ENCODE measurements at places on chromosomes 3 and 15.
A peak's percentile ranks its signal among the peaks of the same experiment; 100 is the strongest.

DNA sequence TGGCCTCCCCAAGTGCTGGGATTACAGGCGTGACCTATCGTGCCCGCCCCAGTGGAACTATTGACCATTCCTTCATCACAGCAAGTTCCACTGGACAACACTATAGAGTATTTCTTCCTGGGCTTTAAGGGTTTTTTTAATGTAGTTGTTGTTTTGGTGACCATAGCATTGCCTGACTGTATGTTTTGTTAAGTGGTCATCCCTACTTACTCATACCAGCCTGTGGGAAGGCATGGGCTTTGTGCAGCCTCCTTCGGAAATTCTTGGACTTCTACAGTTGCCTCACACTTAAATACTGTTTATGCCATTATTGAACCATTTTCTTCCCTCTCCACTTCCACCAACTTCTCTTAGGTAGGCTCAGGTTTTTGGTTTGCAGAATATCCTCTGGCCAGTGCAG is 19.9 kb upstream of the ALPK3 start:
- DNase-seq, result no peak

DNA sequence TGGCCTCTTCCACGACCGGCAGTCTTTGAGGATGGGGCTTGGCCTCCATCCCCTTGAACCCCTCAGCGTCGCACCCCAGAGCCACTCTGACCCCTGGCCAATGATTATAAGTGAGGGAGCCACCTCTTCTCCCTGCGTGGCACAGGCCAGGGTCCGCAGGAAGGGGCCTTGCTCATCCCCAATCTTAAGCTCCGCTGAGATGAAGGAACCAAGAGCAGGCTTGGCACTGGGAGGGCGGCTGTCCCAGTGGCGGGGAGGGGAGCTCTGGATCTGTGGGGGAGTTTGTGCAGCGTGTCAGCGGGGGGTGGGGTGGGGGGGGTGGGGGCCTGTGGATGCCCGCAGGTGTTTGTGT is 13.8 kb upstream of the ADPGK start:
- no peak for DNase-seq

- DNase-seq, result no peak
Measured at GRCh38 chr3:129248286-129248979, 973 bp upstream of the COPG1 start.

GRCh38 chr3:100782906-100783305 is 73.6 kb downstream of the TFG start:
- peak; percentile 32 for DNase-seq

GRCh38 chr15:45637552-45638033 is 2.8 kb downstream of the SQOR start:
- peak; percentile 47 for DNase-seq

- no peak for DNase-seq
Measured at GRCh38 chr3:111594205-111594604, 941 bp downstream of the ZBED2 start.

GRCh38 chr3:146100180-146100579 is 60.8 kb downstream of the PLOD2 start:
- DNase-seq, result no peak

DNA sequence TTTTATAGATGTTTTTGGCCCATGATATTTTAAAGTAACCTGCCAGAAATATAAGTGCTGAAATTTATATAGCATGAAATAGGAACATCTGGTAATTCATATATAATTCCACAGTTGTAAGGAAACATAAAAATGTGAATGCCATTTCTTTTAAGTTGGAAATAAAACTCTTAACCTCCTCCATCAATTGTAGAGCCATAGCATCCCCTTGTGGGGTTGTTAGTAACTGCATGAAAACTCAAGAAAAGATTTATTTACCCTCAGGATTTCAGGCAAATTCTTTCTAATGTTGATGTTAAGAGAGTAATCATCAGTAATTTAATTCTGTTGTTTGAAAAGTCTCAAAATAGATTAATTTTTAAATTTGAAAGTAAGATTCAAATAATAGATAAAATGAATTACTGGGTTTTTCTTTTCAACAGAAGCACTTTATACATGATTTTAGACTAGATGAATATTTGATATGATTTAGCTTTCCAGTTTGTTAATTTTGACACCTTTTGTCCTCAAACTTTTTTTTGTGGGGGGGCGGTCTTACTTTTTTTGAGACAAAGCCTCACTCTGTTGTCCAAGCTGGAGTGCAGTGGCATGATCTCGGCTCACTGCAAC is 74.7 kb downstream of the RASA2 start:
- peak; percentile 68 for DNase-seq

DNA sequence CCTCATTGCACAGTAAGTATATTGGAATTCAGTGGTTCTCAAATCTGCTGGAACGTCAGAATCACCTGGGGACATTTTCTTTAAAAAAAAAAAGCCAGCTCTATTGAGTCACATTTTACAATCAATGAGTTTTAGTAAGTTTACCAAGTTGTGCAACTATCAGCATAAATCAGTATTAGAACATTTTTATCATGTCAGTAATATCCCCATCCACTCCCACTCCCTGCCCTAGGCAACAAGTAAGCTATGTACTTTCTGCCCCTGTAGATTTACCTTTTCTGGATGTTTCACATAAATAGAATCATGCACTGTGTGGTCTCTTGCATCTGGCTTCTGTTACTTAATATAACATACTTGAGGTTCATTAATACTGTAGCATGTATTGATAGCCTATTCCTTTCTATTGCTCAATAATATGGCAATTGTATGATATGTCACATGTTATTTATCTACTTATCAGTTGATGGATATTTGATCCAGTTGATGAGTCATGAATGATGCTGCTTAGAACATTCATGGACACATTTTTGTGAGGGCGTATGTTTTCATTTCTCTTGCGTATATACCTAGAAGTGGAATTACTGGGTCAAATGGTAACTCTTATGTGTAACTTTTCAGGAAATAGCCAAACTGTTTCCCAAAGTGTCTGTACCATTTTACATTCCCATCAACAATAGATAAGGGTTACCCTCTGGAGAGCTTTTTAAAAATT is 180.5 kb downstream of the THSD4 start:
- no peak for DNase-seq

DNA sequence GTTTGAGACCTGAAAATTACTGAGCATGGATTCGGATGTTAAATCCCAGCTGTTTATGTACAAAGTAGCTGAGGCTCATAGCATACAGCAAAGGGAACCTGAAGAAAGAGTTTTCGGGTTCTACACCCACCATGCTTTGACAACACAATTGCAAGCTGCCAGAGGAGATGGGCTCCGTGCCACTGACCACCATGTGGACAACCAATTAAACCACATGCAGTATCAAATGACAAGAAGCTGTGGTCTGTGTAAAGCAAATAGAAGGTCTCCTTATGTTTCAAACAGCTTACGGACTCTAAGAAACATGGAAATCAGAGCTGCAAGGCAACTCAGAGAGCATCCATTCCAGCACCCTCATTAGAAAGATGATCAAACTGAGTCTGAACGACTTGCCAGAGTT is 12.9 kb downstream of the GABRB3 start:
- DNase-seq, result no peak

- no peak for DNase-seq
Measured at GRCh38 chr3:43338295-43338694, 52.0 kb downstream of the SNRK start.

GRCh38 chr3:84961521-84962255 is 2.9 kb downstream of the CADM2 start:
- DNase-seq, result no peak

DNA sequence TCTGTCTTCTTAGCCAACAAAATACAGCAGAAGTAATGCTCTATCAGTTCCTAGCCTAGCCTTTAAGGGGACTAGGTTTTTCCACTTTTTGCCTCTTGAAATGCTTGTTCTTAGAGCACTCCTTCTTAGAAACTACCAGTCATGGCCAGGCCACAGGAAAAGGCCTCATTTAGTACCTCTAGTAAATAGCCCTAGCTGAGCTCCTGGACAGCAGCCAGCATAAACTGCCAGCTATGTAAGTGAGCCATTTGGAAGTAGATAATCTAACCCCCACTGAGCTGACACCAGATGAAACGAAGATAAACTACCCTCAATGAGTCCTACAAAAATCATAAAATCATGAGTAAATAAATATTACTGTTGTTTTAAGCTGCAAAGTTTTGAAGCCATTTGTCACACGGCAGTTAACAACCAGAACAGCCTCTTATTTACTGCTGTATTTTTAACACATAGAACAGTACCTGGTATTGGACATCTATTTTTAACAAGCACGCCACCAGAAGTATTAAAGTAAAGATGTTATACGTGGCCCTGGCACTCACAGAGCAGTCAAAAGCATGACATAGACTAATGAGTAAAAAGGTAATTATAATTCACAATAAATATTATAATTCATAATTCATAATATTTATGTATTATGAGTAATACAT is 12.0 kb downstream of the TBC1D5 start:
- DNase-seq, result no peak

DNA sequence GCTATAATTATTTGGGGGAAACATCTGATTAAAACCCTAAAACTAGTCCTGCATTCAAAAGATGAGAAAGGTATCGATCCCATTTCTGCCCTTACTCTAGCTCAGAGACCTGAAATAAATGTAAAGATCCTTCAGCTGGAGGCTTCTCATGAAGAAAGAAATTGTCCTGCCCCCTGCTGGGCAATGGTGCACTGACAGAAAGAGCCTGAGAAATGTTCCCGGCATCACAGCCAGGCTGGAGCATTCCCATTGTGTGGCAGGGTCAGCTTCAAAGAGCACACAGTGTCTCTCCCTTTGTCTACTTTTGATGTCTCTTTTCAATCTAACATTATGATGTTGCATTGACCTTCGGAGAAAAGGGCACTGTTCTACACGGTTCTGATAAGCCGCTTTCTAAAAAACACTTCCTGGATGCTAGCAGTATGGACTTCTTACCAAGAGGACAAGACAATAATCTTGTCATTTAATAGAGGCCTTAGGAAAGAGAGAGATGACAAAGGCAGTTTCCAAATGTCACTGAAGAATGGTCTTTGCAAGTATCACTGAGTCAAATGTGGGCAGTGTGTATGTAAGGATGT is 287.5 kb downstream of the MAGI1 start:
- peak; percentile 45 for DNase-seq

DNA sequence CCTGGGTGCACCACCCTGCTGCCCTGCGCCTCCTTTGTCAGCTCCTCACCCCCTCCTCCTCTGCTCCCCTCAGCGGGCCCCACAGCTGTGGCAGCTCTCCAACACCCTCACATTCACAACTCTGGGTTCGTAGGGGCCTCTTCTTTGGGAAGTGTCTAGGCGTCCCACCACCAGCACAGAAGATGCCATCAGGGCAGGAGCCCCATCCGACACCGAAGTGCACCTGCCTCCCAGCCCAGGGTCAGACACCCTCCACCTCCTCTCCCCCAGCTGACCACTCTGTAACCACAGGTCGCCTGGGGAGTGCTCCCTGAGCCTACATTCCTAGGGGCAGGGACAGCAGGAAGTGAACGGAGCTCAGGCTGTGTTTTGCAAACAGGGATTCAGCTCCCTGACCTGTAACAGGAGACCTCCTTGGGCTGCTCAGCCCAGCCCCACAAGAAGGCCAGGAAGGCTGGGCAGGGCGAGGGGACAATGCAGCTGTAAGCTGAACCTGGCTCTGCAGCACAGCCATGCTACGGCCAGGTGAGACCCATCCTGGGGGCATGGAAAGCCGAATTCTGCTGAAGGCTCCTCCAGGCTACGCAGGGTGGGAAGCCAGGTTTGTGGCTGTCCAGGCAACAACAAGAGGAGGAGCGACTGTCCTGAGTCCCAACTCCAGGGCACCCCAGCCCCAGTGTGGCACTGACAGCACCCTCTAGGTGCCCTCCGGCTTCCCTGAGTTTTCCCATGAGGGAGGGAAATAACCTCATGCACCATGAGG is 269.0 kb downstream of the GOLGA6L6 start:
- no peak for DNase-seq

DNA sequence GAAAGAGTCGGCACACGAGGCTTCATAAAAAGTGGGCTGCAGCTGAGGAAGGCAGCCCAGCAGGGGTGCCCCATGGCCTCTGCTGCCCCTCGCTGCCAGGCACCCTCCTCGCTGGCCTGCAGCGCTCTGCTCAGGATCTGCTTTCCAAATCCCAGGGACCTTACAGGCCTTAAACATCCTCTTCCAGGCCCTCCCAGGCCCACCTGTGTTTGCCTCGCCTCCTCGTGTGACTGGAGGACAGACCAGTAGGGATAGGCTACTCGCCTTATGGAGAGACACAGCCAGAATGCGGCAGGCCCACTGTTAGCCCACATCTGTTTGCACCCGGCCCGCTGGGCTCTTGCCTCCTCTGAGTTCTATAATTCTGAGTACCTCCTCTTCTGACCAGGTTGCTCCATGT is 124.5 kb upstream of the PLXNA1 start:
- DNase-seq, result no peak

GRCh38 chr3:186142393-186142932 is 33.6 kb upstream of the ETV5 start:
- DNase-seq, result no peak

DNA sequence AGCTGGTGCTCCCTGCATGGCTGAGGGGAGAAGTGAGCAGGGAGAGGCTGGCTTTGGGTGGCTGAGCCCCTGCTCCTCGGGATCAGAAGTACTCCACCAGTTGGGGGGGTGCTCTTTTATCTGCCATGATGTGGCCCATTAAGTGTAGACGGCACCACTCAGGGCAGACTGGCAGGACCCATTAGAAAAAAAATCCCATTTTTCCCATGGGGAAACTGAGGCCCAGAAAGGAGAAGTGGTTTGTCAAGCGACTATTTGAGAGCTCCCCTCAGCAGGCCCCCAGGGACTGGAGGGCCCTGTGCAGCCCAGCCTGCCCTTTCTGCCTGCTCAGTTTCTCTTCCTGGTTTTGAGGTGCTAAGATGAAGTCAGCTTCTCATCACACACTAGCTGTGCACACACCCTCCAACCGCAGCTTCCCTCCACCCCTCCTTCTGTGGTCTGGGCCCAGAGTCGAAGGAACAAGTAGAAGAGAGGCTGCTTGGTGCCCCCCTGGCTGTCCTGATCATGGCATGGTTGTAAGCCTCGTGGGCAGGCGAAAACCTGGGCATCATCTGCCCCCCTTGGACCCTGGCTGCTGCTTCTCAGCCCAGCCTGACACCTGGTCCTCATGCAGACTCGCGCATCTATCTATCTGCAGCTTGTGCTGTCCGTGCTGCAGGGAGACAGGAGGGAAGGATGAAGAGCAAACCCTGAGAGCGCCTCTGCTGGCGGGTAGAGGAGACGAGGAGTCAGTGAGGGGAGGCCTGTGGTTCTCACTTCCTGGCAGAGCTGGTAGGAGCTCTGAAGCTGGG is 5.6 kb downstream of the CSK start:
- DNase-seq, result no peak

GRCh38 chr3:77102951-77103769 is 63.3 kb downstream of the ROBO2 start:
- no peak for DNase-seq

GRCh38 chr3:57787867-57788623 is 31.9 kb downstream of the SLMAP start:
- DNase-seq, result no peak

DNA sequence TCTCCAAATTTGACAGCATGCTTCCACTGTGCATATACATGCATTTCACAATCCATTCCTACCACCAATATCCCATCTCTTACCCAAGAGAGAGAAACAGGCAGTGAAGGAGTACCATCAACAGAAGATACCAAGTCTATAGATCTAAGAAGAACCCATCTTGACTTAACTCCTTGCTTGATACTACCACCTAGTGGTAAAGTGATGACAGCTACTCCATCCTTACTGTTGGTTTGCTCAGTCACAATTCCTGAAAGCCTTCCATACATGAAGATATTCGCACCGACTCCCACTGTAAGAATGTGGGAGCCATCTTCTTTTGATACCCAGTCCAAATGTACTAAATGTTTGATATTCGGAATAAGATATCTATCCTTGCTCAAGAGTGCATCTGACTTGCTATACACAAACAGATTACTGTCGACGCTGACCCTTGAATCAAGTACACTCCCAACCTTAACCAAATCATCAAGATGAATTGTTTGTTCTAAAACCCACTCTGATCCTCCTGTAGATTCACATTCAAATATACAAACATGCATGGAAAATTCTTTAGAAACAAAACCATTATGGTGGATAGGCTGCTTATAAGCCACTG is 123.1 kb downstream of the DMXL2 start:
- no peak for DNase-seq
